ENCODE measurements at places on chromosomes 6 and 20. TPM values are rescaled to one million over a fixed set of nuclear protein-coding genes. Genes with fewer than 3 reads are reported as not detected.

CLDN20 gene
- not detected for total RNA-seq

PCSK2 gene
- 0.27 TPM for total RNA-seq

SMOC2 gene
- total RNA-seq = 65.4 TPM

SLC22A23 gene
- total RNA-seq = 1.1 TPM

DNA sequence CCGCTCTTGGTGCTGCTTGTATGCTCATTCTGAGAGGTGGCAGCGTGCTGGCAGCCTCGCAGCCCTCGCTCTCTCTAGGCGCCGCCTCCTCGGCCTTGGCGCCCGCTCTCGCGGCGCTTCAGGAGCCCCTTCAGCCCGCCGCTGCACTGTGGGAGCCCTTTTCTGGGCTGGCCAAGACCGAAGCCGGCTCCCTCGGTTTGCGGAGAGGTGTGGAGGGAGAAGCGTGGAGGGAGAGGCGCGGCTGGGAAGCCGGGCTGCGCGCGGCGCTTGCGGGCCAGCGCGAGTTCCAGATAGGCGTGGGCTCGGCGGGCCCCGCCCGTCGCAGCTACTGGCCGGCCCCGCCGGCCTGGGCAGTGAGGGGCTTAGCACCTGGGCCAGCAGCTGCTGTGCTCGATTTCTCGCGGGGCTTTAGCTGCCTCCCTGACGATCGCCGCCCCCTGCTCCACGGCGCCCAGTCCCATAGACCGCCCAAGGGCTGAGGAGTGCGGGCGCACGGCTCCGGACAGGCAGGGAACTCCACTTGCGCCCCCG is 19.5 kb upstream of the FAM8A1 start:
- DNase-seq = peak; percentile 49

DNA sequence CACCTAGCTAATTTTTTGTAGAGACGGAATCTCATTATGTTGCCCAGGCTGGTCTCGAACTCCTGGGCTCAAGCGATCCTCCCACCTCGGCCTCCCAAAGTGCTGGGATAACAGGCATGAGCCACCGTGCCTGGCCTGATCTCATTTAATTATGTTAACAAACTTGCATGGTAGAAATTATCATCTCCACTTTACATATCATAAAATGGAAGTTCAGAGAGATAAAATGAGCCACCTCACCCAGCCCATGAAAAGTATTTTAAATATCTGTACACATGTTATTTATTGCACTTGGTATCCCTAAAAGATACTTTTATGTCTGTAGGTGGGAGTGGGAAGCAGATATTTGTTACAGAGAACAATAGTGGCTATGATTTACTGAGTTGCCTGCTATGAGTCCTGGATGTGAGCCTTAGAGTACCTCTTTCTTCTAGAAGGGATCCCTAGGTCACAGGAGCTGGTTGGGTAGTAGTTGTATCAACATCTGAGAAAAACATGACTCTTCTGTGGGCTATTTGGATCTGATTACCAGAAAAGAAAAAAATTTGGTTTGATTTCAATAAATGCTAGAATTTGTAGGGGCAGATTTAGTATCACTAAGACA is 52.4 kb upstream of the EIF2S2 start:
- DNase-seq = no peak

- DNase-seq = no peak
These were observed 42.8 kb upstream of the LY86 start for GRCh38 chr6:6545616-6546317.

DNA sequence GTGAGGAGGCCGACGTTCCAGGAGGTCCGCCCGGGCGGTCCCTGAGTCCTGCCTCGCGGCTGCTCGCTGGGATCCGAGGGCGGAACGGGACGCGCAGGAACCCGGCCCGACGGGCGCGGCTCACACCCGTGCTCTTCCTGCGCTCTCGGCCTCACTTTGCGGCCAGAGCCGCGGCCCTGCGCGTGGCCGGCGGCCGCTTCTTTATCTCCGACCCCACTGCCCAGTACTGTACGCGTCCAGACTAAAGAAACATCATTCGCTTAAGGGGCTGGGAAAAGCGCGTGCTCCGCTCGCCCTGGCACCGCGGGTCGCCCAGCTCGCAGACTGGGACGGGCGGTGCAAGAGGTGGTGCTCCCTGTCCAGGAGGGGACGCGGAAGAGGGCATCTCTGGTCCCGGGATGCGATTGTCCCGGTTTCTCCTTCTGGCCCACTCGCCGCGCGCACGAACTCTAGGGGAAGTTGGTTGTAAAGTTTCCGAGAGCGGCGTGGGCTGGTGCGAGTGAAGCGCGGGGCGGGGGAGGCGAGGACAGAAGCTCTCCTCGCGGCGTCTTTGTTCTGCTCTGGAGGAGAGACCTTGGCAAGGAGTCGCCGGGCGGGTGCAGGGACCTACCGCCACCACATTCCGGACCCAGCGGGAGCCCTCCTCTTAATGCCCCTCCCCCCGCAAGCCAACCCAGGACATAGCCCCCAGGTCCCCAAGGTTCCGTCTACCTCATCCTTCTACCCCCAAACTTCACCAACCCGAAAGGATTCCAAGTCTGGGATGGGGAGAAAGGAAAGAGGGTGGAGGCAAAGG is 71.0 kb downstream of the SOX4 start:
- DNase-seq = peak; percentile 73

GRCh38 chr6:137165375-137166246 is 7.8 kb downstream of the IL22RA2 start:
- no peak for DNase-seq

GRCh38 chr6:30645989-30646388 is 944 bp upstream of the C6orf136 start:
- no peak for DNase-seq

GRCh38 chr6:17615794-17616193 is 15.7 kb downstream of the FAM8A1 start:
- no peak for DNase-seq

- no peak for DNase-seq
These were observed 124.3 kb downstream of the GRM1 start for GRCh38 chr6:146153040-146153758.

- no peak for DNase-seq
These were observed 80.2 kb upstream of the ASF1A start for GRCh38 chr6:118813775-118814174.

DNA sequence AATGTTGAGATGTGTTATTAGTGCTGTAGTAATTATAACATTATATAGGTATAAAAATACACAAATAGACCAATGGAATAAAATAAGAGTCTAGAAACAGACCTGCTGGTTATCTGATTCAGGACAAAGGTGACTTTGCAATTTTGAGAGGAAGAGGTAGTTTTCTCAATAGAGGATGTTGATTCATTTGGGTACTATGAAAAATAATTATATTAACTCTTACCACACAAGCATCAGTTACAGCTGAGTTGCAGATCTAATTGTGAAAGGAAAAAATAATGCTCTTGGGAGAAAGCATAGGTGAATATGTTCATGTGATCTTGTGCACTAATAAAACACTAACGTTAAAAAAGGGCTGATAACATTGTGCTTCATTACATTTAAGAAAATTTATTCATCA is 103.0 kb downstream of the BCKDHB start:
- no peak for DNase-seq

GRCh38 chr6:131717836-131718542 is 7.2 kb upstream of the CTAGE9 start:
- no peak for DNase-seq

- DNase-seq = peak; percentile 69
These were observed 52.3 kb downstream of the MOCS1 start for GRCh38 chr6:39881851-39882530.

DNA sequence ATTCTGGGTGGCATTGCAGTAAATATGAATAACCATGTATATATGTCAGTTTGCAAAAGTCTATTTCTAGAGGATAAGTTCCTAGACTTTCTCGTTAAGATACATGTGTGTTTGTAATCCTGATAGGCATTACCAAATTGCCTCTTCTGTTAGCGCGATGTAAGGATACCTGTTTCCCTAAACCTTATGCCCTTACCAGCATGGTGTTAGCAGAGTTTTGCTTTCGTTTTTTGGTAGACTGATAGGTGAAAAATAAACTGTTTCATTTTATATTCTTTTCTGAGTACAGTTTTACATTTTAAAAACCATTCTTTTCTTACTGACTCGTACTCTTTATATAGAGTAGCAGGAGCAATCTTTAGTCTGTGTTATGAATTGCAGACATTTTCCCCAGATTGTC is 32.3 kb downstream of the SNX9 start:
- DNase-seq = no peak

GRCh38 chr6:14462135-14462534 is 344.6 kb downstream of the CD83 start:
- no peak for DNase-seq

DNA sequence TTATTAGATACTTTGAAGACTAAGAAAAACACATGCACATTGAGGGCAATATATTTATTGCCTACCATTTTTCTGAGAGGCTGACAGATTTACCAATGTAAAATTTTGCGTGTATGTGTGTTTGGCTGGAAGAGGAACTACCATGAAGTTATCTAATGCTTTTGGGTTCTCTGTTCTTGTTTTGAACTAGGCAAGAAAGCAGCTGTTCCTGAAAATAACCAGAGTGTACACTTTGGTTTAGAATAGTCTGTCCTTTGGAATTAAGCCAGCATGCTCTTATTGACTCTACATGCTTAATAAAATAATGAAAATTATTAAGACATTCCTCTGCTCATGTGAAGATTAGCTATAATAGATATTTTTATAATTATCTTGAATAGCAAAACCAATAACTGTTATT is 129.2 kb downstream of the MYB start:
- peak; percentile 37 for DNase-seq

- no peak for DNase-seq
These were observed 241 bp upstream of the CFAP206 start for GRCh38 chr6:87407561-87407900.

GRCh38 chr20:50916257-50916656 is 15.0 kb downstream of the ADNP start:
- peak; percentile 38 for DNase-seq

DNA sequence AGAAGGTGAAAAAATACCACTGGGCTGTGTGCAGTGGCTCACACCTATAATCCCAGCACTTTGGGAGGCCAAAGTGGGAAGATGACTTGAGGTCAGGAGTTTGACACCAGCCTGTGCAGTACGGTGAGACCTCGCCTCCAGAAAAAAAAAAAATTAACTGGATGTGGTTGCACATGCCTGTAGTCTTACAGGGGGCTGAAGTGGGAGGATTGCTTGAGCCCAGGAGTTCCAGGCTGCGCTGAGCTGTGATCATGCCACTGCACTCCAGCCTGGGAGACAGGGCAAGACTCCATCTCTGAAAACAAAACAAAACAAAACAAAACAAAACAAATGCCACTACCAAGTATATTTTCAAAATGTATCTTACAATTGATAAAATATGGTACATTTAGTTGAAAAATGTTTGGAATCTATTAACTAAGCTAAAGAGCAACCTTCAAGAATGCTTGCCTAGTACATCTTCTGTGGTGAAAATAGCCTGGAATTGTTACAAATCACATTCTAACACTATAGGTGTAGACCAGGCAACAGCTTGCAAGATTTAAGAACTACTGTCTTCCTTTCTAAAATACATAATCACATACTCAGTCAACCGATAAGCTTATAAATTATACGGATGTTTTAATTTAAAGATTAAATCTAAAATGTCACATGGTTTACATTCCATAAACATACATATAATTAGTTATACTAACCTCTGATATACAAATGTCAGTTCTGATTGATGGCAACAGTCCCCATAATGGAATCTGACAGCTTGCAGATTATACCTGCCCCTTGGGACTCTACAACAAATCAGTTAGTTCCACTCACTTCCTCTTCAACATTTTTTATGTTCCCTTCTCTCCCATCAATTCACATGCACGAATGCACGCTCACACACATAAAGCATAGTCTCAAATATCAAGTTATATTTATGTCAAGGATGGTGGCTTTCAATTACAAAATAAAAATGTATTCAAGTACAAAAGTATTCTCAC is 150.8 kb downstream of the ASCC3 start:
- no peak for DNase-seq

GRCh38 chr6:45737331-45738056 is 278.2 kb downstream of the CLIC5 start:
- peak; percentile 21 for DNase-seq

GRCh38 chr6:118316796-118317384 is 231.2 kb upstream of the PLN start:
- no peak for DNase-seq

DNA sequence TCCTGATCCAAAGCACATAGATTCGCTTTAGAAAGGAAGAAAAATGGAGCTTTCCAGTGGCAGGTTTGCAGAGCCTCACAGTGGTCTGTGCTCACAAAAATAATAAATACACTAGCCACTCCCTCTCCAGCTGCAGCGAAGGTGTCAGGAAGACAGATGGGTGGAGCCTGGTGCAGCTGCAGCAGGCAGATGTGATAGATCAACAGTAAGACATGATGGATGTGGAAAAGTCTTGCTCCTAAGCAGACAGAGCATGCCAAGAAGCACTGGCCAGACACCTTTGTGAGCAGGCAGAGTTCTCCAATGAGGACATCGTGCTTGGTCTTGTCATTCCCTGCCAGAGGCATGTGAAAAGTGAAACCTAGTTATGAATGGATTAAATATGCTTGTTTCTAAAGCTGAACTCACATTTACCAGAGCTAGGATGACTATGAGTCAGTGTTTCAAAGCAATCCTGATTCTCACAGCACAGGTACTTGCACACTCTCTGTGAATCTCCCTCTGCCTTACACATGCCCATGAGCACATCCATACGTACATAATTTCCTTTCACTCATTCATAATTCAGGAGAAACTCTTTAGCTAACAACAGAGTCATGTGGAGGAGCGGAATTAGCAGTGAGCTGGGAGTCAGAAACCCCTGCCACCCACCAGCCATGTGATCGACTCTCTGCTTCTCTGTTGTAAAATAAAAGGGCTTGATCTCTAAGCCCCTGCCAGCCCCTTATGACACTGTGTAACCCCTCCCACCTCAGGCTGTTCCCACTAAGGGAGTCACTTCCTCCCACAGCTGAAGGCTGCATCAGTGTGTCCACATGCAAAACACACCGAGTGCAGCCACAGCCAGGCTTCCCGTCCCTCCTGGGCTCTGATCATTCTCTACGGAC is 111.2 kb downstream of the SCML4 start:
- peak; percentile 86 for DNase-seq
